ENCODE measurements at places on chromosomes 2 and 18.

GRCh38 chr18:46260016-46260878 is 156.1 kb downstream of the HAUS1 start:
- DNase-seq: no peak

GRCh38 chr18:67938660-67939059 is 422.1 kb upstream of the DSEL start:
- DNase-seq: no peak

GRCh38 chr18:22378672-22379282 is 38.9 kb downstream of the CTAGE1 start:
- DNase-seq: no peak

DNA sequence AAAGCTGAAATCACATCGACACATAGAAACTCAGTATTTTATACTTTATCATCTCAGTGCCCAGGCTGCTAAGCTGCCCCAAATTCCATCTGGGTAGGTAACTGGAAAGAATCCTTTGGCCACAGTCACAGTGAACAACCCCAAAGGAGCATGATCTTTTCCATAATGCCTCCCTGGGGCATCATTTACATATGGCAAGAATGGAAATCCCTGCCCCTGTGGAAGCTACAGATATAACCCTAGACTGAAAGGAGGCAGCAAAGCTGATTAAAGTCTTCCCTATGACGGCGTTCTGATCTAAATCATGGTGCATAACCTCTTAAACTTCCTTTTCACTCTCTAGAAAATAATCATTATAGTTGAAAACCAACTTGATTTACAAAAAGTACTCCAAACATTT is 41.5 kb downstream of the MAP3K19 start:
- DNase-seq: no peak

DNA sequence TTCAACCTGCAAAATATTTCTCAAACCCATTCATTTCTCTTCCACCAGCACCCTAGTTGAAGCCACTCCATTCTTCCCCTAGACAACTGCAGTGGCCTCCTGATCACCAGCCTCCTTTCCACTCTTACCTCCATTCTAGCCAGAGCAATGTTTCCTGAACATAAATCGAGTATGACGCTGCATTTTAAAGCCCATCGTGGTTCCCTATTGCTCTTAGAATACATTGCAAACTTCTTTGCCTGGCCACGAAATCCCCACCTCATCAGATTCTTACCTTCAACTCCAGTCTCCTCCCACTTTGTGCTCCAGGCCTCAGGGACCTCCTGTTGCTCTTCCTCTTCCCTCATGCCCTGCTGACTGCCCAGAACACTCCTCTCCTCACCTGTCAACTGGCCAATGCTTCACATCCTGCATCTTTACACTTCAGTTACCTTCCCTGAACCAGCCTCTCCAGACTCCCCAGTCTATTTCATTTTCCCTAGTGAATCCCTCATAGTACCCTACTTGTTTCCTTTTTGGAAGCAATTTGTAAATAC is 176.5 kb upstream of the CTAGE1 start:
- DNase-seq: no peak

GRCh38 chr2:222039821-222040220 is 259.0 kb downstream of the PAX3 start:
- DNase-seq: no peak

All from NCI-H1105 treated with DMSO at 0.1 percent for 48 hours (cell line).